ENCODE measurements at places on chromosomes 1 and 21.

DNA sequence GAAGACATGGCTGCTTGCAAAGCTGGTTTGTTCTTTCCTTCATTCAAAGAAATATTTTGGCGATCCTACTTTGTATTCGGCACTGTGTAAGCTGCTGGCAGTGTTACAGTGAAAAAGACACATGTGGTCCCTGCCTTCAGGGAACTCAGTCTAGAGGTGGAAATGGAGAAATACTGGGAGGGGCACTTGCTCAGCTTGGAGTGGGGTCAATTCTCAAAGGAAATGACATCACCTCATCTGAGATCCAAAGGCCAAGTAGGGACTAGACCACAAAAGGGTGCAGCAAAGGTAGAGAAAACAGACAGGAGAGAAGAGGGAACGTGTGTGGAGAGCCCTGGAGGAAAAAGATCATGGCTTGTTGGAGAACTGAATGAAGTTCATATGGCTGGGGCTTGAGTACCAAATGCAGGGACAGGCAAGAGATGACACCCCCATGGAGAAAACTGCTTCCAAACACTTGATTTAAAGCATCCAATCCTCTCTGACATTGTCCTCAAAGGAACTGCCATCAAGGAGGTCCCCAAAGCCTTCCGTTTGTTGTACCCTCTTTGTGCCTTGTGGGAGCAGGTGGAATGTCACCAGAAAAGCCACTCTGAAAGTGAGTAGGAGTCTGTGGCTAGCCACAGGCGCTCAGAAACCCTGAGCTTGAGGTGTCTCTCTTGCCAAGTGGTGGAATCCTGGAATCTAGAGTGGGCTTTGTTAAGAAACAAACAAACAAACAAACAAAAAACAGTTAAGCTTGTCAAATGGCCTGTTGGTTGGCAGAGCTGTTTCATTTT lies 48.3 kb upstream of the TDRD10 start:
- no peak for DNase-seq

DNA sequence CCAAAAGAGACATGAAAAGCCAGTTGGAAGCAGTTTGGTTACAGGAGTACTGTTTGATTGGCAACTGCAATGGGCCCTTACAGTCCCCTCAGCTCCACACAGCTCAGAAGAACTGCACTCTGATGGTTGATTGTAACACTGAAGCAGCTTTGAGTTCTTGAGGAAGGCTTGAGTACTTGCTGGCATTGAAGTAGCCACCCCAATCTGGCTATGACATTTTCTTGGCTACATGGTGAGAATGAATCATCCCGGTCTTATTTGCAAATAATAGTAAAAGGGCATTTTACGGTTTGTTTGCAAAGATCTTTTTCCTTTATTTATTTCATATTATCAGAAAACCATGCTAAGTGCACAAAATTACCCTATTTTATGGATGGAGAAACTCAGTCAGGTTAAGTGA lies 159.7 kb upstream of the BEND5 start:
- DNase-seq = no peak

DNA sequence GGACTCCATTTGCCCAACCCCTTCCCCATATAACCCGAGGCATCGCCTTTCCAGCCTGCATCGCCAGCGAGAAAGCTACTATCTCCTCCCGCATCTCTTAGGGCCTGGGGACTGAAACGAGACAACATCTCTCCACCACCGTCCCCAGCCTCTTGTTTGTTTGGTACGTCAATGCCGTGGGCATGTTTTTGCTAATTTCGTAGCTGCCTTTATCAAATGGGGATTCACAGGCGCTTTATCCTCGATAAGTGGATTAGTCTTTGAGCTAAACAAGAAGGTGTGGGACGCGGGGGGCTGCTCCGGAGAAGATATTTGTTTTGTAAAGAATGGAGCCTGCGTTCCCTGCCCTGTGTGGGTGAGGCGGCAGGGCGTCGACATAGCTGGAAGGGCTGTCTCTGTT lies 91.6 kb downstream of the PAX7 start:
- DNase-seq = no peak

- no peak for DNase-seq
Observed at GRCh38 chr21:38744861-38745260, 60.9 kb upstream of the ETS2 start.

DNA sequence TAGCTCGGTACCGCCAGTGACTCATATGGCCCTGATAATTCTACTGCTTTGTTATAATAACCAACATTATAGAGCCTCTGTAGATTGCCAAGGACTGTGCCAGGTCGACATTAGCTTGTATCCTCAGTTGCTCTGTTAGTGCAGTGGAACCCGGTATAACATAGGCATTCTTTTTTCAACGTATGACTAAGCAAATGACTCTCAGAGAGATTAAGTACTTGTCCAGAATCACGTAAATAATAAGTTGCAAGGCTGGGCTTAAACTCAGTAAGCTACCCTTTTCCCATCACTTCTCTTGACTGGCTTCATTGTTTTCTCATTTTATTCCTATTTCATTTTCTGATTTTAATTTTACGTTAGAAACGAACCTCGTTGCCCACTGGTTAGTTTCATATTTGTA lies 85.1 kb downstream of the UBE4B start:
- no peak for DNase-seq

DNA sequence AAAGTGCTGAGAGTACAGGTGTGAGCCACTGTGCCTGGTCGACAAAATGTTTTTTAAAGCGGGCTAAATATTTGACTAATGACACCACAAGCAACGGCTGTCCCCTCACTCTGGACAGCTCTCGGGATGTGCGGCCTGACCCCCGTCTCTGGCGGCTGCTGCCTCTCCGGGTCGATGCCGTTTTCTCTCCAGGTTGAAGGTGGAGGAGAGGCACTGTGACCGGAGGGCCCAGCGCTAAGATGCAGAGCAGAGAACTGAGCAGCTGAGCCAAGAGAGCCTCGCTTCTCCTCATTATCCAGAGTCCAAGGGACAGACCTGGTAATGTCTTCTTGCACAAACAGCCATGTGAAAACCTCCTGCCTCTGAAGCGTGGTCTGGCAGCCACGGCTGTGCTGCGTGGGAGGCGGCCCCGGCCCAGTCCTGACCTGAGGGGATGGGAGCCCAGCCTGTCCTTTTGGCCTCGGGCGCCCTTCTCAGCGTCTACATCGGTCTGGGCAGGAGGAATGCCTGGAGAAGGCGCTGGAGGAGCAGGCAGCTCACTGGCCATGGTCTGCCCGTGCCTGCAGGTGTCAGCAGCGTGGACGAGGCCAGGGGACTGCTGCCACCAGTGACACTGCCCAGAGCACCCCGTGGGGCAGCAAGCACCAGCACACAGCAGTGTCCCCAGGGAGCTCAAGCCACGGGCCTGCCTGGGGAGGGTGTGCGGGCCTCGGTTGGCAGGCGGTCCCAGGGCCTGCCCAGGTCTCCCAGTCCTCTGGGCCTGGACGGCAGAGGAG lies 10.3 kb downstream of the MORN1 start:
- DNase-seq = no peak

DNA sequence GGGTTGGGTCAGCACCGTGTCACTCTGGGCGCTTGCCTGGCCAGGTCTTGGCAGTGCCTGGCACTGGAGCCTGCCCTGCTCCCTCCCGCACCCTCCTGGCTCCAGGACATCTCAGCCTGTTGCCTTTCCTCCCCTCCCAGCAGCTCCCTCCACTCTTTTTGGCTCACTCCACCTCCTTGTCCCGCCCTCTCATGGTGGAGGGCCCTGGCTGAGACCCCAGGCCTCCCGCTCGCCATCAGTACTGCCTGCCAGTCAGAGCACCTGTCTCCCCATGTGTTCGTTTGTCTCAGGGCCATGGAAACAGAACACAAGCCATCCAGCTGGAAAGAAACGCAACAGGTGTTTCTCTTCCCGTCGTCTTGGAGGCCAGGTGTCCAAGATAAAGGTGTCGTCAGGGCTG lies 61.0 kb downstream of the B3GALT5 start:
- no peak for DNase-seq

- no peak for DNase-seq
Observed at GRCh38 chr1:221606256-221606655, 135.6 kb downstream of the DUSP10 start.

DNA sequence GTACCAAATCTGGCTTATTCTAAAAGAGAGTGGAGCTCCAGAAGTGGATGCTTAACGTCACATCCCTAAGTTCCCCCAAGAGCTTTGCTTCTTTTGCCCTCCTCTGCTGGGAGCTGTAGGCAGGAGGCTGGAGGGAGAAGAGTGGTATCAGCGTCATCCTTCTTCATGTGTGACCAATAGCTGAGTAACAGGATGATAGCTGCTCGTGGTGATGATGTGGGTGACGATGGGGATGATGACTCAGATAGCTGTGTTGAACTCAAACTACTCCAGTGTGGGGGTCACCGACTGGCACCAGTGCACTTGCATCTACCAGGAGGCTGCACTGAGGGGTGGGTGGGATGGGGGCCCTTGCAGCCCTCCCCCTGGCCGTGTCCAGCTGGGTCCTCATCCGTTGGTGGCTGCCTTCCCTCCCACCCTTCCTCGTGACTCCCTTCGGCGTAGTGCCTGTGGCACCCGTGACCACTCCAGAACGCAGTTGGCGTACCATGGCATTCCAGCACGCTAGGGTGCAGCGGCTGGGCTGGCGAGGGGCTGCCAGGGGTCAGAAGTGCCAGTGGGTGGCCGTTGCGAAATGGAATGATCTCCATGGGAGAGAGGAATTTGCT lies 1.1 kb downstream of the IGFN1 start:
- no peak for DNase-seq
